ENCODE measurements at places on chromosomes 11 and 22.

DNA sequence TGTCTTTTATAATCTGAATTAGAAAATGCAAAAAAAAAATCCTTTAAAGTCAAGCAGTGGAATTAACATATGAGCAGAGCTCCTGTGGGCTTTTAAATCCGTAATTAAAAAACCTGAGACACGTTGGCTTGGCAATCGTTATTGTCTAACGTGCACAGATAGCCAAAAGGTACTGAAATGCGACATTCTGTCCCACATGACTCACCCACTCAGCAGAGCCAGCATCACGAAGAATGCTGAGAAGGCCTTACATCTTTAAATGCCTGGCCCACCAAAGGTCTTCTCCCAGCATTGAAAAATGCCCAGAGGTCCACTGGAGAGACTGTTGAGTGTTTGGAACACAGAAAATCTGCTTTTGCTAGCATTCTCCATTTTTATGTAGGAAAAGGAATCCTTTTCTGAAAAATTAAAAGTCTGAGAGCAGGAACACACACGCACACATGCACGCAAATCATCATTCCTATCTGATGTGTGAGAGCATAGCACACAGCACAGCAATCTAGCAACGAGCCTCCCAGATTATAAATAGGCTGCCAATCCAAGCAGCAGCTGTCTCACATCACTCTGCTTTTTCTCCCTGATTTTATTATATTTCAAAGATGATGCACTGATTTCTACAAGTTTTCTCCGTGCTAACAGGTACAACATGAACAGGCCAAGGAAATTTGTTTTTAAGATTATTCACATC, 94.5 kb downstream of the PHF21A start:
- no peak for DNase-seq

DNA sequence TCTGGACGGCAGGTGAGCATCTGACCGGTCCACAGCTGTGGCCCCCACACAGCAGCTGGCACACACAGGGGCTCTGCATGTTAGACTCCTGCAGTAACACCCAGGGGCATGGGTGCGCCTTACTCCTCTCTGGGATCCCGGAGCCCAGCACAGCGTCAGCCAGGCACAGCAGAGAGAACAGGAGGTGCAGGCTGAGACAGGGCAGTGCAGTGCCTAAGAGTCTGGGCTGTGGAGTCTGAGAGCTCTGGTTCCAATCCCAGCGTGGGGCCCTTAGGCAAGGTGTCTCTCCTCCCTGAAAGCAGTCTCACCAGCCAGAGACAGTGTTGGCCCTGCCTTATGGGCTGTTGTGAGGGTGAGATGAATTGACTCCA, 2.3 kb downstream of the NUDT8 start:
- DNase-seq: no peak

DNA sequence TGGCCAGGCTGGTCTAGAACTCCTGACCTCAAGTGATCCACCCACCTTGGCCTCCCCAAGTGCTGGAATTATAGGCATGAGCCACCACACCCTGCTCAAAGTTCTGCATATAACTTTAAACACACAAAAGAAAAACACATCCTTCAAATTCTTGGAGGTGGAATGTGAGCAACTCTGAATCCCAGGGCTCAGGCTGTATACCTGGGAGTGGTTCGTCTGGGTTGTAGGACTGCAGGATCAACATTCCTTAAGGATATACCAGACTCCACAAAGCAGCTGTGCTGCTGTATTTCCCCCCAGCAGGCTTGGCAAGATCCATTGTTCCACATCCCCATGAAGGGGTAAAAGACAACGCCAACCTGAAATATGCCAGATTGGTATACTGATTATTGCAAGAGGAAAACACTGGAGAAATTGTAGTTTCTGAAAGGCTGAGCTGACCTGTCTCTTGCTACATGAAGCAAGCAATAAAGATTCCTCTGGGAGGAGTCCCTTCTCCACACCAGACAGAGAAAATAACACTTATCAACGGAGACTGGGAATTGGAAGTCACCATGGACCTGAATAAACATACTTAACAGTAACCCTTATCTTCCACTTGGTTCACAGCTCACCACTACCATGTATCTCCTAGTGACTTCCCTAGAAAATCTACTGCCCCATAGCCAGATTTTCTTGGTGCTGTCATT, 12.2 kb upstream of the RPS3 start:
- DNase-seq: no peak

GRCh38 chr11:4482445-4482844, at the start of gene OR52K1:
Gene OR52K1, plus strand, starts transcription at chr11:4482646. Its CDS starts 6,255 bp downstream, at chr11:4488901.
- DNase-seq: peak; percentile 15

DNA sequence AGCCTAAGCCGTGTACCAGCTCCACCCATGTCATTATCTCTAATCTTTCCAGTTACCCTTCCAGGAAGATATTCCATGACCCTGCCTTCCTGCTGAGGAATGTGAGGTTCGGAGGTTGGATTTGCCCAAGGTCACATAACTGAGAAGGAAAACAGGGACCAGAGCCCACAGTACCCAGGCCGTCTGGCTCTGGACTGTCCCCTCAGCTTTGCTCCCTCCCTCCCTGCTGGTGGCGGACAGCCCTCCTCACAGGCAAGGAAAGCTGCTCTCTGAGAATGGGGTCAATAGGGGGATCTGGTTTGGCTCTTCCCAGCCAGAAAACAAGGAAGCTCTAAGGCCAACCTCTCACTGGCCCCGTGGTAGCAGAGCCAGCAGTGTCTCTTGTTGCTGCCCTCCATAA, 63.3 kb downstream of the SYN3 start:
- DNase-seq: no peak

DNA sequence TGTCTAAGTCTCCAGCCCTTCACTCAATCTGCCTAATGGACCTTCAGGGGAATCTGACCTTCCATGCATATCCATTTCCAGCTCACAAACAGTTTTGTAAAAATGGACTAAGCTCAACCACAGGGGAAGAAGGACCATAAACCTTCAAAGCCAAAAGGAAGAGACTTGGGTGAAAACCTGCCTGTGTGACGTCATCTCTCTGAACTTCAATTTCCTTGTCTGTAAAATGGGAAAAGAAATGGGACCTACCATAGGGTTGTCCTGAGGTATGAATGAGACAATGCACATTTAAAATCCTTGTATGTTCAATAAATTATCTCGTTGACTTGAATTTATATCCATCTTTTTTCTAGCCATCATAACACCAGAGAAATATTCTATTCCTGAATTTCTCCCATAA, 370.7 kb downstream of the INSC start:
- DNase-seq: no peak

DNA sequence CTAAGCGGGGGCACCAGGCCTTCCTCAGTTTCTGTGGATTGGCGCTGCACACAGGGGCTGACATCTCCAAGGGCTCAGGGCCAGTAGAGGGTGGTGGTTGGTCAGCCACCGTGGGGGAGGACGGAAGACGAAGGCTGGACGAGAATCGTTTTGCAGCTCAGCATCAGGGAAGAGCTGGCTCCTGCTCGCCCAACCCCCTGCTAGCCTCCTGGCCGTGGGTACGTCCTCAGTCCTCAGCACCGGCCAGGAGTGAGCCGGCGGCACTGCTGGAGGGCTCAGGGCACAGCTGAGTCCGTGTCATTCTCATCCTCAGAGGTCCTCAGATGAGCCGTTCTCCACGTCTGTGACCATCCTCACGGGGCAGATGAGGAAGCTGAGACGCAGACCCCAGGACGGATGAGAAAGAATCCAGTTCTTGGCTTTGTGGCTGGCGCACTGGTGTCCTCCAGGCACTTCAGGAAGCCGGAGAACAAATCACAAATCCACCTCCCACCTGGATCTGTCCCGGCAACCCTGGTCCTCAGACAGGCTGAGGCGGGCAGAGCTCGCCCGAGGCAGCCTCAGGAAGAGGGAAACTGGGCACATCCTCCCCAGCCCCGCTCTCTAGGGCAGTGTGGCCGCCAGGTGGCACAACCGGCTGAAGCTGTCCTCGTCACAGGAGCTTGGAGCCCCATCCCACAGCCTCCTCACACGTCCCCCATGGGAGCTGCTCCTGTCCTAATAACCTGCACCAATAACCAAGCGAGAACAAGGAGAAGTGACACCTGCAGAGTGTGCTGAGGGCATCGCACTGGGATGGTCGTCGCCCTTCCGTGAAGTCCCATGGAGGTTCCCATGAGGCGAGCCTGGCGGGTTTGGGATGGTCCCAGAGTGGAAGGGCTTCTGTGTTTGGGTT, 393.7 kb downstream of the BRD1 start:
- no peak for DNase-seq

- no peak for DNase-seq
Measured at GRCh38 chr11:27403195-27403594, 40.2 kb upstream of the CCDC34 start.

DNA sequence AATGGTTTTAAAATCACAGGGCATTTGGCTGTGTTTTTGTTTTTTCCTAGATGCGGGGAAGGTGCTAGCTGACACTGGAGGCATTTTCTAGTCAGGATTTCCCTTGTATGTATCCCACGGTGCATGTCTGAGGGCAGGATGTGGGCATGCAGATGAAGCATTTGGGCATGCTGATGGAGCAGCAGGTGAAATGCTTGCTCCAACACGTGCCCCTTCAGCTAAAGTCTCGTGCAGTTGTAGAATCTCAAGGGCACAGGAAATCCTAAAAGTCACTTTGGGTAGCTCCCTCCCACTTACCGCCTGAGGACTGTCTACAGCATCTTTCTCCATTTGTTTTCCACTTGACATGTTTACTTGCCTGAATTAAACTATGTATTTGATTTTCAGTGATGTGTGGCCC, 429.4 kb upstream of the B3GAT1 start:
- DNase-seq: no peak

DNA sequence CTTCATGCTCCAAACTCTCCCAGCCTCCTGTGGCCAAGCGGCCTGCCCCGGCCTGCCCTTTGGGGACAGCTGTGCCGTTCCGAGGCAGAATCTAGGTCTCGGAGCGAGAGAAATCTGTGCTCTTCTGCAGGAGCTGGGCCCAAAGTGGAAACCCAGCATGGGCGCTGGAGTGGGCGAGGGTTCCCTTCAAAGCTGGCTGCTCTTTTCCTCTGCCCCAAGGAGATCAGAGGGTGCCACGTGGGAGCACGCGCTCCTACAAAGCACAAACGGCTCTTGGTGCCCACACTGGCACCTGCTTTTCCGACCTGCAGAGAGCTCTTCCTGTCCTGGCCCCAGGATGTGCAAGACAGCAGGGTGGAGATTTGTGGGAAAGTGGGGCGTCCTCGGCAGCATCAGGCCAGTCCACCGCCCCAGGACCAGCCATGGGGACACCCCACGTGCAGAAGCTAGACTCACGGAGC, 6.9 kb downstream of the OSBPL5 start:
- DNase-seq: no peak

DNA sequence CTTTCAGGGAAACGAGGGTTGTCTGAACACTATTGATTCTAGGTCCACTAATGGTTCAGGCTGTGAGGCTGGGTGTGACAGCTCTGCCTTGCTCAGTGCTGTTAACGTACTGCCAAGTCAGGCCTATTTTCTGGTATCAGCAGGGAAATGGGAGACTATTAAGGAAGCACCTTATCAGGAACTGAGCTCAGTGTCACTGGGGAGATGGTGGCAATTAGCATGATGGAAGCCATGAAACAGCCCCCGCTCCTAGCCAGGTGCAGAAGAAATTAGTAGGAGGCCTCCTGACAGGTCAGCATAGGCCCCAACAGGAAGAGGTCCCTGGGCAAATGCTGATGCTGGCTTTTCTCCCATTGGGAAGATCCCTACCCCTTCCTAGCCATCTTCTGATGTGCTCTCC, 42.6 kb upstream of the LMO2 start:
- no peak for DNase-seq

DNA sequence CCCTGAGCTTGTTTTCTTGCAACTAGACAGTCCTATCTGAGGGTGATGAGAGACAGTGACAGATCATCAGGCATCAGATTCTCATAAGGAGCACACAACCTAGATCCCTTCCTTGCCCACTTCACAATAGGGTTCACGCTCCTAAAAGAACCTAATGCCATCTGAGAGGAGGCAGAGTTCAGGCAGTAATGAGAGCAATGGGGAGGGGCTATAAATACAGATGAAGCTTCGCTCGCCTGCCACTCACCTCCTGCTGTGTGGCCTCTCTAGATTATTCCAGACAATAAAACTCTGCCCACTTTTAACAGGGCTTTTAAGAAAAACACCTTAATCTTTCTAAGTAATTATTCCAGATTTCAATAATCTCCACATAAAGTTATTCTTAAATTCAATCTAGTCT, 43.9 kb upstream of the PAK1 start:
- DNase-seq: no peak

DNA sequence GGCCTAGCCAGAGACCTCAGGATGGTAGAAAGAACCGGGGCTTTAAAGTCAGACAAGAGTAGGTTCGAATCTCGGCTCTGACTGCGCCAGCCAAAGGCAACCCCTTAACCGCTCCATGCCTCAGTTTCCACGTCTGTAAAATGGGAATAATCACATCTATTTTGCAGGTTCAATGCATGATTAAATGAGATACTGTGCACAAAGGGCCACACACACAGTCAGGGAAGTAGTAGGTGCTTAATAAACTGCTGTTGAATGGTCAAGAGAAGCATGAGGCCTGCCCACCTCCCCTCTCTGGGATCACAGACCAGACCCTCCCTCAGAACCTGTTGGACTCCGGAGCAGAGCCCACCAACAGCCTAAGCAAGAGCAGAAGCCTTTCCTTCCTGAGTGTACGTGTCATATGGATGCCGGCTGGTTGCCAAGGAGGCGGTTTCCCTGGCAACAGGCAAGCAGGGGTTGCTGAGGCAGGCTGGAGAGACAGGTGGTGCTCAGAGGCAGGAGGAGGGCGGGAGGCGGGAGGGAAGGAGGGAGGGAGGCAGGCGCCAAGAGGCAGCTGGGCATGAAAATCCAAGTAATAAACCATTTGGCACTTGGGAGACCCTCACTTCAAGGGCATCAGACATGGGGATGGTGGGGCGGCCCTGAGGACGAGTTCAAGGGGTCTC, 43.9 kb downstream of the NFAM1 start:
- DNase-seq: no peak
